ENCODE measurements at places on chromosomes 11 and 22.

GRCh38 chr11:72736452-72737069 is 15.6 kb downstream of the ARAP1 start:
- no peak for DNase-seq

DNA sequence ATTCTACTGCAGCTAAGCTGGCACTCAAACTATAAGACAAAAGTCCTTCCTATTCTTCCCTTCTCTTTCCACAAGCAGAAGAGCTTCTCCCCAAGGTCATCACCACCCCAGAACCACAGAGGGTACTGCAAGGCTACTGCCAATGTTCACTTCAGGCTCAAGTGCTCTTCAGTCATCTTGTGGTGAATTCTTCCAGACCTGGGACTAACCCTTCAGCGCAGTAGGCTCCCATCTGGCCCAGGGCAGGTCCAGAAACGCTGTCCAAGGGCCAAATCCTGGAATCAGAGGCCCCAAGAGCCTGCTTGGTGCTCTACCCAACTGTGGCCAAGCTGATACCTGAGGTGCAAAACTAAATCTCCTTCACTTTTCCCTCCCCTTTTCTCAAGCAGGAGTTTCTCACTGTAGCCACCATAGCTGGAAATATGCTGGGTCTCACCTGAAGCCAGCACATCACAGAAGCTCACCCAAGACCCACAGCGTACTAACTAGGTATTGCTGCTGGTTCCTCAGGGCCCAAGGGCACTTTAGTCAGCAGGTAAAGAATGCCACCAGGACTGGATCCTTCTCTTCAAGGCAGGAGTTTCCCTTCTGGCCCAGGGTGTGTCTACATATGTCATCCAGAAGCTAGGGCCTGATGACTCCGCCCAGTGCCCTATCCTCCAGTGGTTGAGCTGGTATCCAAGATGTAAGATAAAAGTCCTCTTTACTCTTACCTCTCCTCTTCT is 27.8 kb downstream of the FCHSD2 start:
- DNase-seq: no peak

- no peak for DNase-seq
Observed at GRCh38 chr11:43289368-43289767, 22.4 kb upstream of the API5 start.

- DNase-seq: no peak
Observed at GRCh38 chr11:124761301-124762104, 587 bp downstream of the ESAM start.

GRCh38 chr11:12206529-12206928 is 96.1 kb downstream of the MICAL2 start:
- DNase-seq: no peak

DNA sequence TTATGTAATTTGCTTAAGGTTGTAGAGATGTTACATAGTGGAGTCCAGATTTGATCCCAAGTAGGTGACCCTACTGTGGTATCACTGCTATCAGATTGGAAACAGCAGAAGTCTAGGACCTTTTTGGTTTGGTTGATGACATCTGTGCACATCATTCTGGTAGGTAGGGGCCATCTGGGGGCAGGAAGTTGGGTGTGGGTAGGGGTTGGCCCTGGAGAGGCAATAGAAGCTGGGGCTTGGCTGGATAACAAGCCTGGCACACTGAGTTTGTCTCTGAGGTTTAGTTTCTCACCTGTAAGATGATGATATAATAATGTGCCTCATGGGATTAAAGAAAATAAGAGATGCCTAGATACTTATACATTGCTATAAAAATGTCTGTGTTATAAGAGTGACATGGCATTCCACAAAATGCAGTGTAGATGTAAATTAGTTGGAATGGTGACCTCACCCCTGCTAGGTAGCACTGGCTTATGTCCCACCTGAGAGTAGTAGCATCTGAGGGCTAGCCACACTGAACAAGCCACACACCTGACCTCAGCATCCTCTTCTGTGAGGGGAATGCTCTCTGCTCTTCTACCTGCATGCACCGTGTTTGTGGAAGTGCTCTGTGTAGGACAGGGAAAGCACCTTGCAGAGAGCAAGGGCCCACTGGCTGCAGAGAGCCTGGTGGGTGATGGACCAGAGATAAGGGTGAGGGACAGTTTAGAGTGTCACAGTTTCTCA is 36.9 kb downstream of the PTPRJ start:
- no peak for DNase-seq

DNA sequence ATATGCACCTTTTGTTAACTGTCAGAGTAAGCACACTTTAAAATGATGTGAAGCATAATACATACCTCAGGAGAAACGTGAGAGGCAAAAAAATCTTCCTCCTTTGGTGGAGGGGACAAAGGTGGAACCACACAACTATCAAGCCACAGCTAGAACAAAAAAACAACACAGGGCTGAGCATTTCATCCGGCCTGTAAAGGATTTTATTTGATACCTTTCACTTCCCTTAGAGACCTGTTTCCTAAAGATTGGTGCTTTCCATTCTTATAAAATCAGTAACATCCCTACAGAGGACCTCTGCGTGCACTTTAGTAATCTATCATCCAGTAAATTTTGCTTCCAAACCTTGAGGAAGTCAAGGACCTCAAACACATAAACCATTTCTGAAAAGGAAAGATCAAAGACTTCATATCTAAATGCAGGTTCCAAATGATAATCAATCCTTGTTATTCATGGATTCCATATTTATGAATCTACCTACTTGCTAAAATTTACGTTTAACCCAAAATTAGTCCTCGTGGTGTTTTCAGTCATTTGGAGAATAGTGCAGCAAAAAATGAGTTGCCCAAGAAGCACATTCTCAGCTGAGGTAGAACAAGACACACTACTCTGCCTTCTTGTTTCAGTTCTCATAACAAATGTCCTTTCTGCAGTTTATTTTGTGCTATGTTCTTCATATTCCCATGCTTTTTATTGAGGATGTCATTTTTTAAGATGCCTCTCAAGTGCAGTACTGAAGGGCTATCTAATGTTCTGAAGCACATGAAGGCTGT is 22.7 kb downstream of the ARFGAP3 start:
- DNase-seq: no peak

GRCh38 chr22:26821854-26822253 is 164.5 kb downstream of the MIAT start:
- DNase-seq: no peak

Measured in stimulated activated CD4-positive, alpha-beta T cell treated with anti-CD3 and anti-CD28 coated beads, Interleukin-1b, Interleukin-23, amount 100 ng/mL, for 24 hours (primary cell).